Mesenteric fat pad (tissue), 1 donor: ENCODE measurements at places on chromosomes 11 and 22. TPM values are rescaled to one million over a fixed set of nuclear protein-coding genes. Genes with fewer than 3 reads are reported as not detected.

DNA sequence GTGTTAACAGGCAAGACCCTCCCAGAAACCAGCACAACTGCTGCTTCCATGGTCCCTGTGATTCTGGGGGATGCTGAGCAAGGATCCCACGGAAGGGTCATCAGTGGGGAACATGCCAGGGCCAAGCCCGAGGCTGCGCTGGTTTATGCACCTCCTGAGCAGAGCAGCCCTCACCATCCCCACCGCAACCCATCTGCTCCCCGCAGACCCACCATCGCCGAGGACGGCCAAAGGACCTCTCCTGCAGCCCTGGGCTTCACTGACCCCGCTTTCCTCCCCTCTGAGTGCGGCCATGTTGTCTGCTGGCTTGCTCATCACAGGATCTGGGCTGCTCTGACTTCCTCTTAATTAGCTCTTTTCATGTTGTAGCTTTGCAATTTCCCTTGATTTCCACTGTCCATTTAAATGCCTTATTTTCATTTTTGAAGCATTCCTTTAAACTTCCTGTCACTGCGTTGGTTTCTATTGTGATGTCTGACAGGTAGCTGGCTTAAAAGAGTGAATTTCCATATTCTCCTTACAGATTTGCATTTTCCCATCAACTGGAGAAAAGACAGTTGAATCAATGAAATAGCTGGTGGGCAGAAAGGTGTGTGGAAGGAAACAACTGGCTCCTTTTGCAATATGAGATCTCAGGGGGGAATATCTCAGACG lies 14.9 kb downstream of the TP53AIP1 start:
- no peak for DNase-seq

DNA sequence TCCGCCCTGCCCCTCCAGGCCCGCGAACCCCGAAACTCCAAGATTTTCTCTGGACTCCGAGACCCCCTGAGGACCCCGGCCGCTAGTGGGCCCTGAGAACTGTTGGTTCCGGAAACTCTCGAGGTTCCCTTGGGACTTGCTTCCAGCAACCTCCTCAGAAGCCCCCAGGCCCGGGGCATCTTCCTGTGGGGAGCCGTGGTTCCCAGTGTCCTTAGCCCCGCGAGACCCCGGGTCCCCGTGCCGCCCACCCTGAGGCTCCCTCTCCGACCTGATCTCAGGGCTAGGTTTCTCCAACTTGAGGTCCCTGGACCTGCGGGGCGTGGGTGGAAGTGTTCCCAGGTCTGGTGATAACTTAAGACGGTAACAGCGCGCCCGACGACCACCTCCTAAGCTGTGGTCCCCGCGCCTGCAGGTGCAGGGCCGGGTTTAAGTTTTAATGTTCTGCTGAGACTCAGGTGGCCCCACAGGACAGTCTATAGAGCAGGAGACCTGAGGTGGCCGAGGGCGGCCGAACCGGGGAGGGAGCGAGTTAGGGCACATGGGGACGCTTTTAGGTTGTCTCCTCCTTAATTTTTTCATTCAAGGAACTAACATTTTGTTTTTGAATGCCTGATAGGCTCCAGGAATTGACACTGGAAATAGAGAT lies 720 bp downstream of the FAM118A start:
- no peak for DNase-seq

The CALCB gene
- total RNA-seq, result 0.29 TPM

DNA sequence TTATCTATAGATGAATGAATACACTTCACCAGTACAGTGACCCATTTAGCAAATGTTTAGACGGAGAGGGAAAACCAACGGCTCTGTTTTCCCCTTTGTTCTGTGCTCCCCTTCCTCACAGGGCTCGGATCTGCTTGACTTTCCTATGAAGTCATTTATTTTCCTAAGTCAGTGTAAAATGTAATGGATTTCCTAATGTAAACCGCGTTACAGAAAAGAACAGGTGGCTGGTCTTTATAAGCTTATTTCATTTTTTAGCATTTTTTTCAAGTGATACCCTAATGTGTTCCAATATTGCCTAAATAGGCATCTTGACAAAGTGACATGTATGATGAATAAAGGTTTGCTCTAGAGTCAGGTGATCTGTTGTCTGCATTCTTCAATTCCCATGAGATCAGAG lies 207.5 kb downstream of the PGR start:
- no peak for DNase-seq

GRCh38 chr11:111098091-111098490 lies 147.4 kb upstream of the POU2AF2 start:
- no peak for DNase-seq

GRCh38 chr22:50301581-50301991 lies 5.9 kb downstream of the PLXNB2 start:
- no peak for DNase-seq

DNA sequence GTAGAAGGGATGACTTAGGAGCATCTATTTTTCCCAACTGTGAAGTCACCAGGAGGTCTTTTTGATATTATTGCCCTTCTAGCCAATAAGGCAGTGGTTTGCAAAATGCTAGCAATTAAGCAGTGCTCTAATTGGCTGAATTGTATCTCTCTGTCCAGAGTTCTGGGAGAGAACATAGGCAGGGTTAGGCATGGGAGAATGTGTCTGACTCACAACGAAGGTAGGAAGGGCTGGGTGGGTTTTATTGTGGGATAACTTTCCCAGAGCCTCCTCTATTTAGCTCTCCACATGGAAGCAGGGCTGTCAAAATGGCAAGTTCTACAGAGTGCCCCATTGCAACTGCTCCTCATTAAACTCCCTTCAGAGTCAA lies 415.9 kb upstream of the CADM1 start:
- DNase-seq, result no peak

The IL10RA gene
- total RNA-seq, result 32.1 TPM

DNA sequence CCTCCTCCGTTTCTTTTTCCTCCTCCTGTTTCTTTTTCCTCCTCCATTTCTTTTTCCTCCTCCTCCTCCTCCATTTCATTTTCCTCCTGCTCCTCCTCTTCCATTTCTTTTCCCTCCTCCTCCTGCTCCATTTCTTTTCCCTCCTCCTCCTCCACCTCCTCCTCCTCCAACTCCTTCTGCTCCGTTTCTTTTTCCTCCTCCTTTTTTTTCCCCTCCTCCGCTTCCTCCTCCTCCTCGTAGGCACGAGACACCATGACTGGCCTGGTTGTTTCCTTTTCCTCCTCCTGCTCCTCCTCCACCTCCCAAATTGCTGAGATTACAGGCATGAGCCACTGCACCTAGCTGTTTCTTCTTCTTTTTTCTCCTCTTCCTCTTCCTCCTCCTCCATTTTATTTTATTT lies 25.6 kb upstream of the DRICH1 start:
- DNase-seq, result no peak

DNA sequence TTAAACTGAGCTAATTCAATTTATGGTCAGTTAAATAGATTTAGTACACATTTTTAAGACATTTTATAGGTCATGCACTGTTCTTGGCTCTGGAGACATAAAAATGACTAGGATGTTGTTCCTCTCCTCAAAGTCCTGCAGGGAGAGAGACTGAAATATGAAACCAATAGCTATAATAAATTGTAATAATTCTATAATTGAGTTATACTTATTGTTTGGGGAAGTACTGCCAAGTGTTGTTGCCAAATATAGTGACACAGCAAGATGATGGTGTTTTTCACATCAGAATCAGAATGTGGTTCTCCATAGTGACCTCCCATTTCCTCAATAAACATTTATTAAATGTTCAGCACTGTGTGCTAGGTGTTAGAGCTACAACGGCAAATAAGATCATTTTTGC lies 470.6 kb downstream of the NTM start:
- no peak for DNase-seq

DNA sequence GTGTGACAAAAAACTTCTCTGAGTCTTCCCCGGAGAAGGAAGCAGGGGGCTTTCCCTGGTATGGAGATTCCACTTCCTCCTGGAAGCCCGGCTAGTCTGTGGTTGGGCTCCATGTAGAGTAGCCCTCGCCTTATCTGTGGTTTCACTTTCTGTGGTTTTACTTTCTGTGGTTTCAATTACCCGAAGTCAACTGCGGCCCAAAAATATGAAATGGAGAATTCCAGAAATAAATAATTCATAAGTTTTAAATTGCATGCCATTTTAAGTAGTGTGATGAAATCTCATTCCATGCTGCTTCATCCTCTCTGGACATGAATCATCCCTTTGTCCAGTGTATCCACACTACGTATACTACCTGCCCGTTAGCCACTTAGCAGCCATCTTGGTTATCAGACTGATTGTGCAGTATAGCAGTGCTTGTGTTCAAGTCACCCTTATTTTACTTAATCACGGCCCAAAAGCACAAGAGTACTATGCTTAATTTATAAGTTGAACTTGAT lies 275.0 kb upstream of the SESN3 start:
- DNase-seq, result no peak

GRCh38 chr11:47987310-47987709 lies 7.0 kb downstream of the PTPRJ start:
- no peak for DNase-seq

The SAA1 gene
- total RNA-seq, result 5,251 TPM

DNA sequence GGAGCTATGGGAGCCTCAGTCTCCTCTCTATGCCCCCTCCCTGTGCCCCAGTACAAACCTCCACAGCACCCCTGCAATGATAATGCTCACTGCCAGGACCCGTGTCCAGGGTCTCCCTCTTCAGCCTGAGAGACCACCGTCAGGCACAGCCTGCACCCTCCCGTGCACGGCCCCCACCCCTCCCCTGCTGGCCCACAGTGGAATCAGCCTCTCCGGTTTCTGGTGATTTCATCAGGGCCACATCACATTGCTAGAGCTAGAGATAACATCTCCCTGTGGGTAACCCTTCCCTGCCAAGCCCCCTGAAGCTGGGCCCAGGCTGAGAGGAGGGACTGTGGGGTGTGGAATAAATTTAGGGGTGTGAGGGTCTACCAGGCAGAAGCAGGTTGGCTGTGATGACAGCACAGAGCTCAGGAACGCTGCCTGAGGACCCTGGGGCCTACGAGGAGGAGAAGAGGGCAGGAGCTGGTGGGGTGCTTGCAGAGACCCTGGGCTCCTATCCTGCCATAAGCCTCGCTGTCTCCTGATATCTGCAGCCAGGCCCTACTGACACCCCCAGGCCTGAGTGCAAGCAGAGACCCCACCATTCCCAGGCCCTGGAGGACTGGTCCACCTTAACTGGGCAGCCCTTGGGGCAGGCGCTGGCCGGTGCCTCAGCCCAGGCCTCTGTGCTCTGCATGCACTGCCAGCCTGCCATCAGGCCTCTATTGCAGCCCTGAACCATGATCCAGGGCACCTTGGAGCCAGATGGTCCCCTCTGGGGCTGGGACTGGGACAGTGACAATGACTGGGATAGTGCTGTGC lies at the start of gene KLHDC7B:
KLHDC7B (plus strand) TSS at position 378 of the 804 bp plus-strand sequence; CDS start at position 723, 345 bp downstream.
- DNase-seq, result no peak

The AIFM3 gene
- total RNA-seq, result 2.1 TPM

GRCh38 chr22:36160499-36160942 lies at the start of gene APOL3:
Gene APOL3, minus strand, starts transcription at chr22:36160755. Its CDS starts 11,700 bp downstream, at chr22:36149055.
- DNase-seq, result peak; percentile 90

GRCh38 chr22:38067761-38068360 lies 10.7 kb downstream of the PICK1 start:
- DNase-seq, result no peak

GRCh38 chr22:41818011-41818410 lies 14.9 kb upstream of the SREBF2 start:
- DNase-seq, result no peak

DNA sequence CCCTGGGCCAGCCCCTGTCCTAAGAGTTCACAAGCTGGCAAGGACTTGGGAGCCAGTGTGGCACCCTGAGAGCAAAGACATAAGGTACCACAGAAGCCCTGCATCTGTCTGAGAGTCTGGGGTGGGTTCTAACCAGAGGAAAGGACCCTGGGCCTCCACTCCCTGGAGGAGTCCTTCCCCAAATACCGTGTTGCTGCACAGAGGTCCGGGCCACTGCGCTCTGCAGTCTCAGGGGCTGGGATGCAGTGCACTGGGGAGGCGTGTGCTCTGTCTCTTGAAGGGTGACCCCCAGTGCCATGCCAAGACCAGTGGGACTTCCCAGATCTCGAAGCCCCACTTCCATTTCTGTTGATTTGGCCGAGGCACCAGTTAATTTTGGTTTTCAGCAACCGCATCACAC lies 4.3 kb upstream of the SH3BP1 start:
- DNase-seq, result no peak

- peak; percentile 78 for DNase-seq
These were observed 15.7 kb upstream of the PGA3 start for GRCh38 chr11:61187505-61188130.

The IZUMO1R gene
- not detected for total RNA-seq

The OR52A5 gene
- not detected for total RNA-seq

DNA sequence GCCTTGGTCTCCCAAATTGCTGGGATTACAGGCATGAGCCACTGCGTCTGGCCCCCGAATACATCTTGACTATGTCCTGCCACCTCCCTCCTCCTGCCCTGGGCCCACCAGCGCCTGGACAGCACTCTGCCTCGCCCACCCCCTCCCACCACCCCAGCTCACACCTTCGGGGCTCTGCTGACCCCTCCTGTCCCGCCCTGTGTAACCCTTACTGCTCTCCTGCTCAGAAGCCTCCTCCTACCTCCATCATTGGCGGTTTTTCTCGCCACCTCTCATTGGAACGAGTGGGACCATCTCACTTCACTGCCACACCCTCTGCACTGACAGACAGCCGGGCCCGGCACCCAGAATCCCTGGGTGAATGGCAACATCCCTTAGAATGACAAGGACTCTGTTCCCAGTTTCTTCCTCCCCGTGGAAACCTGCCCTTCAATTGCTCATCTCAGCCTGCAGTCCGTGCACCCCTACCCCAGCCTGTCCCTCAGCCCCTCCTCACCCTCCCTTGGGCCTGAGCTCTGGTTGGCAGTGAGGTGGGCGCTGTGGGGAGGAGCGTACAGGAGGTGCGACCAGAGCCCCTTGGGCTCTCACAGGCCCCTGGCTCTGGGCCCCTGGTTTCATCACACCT lies 32.2 kb downstream of the LRRC74B start:
- DNase-seq, result no peak

The PKP3 gene
- total RNA-seq, result 1.2 TPM

The CHRM1 gene
- not detected for total RNA-seq

DNA sequence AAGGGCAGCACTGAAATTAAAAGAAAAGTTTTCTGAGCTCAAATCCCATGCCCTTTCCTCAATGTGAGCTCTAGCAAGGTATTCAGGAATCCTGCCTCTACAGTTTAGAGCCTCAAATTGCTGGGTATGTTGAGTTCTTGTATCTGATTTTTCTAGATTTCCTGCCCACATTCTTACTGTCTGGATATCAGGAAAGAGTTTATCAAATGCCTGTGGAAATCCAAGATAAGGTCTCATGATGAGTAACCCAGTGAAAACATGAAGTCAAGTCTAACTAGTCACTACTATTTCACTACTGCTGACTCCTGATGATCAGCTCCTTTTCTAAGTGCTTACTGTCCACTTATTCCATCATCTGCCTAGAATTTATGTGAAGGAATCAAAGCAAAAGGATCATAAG lies 29.8 kb downstream of the LIMK2 start:
- DNase-seq, result no peak
